Activated CD4-positive, alpha-beta T cell treated with anti-CD3 and anti-CD28 coated beads, Interleukin-10, Interleukin-2, amounts not matched to agents 100 ng/mL and 50 ng/mL, durations not matched to agents 16 hours and 8 hours (primary cell): ENCODE measurements at places on chromosomes 1 and 21.
A peak's percentile ranks its signal among the peaks of the same experiment; 100 is the strongest.

- DNase-seq: no peak
Observed at GRCh38 chr1:4227986-4228385, 327.9 kb upstream of the C1orf174 start.

- no peak for DNase-seq
Observed at GRCh38 chr1:107622535-107622934, 342.4 kb downstream of the VAV3 start.

GRCh38 chr1:111600886-111601386, 18.7 kb upstream of the RAP1A start:
- DNase-seq: peak; percentile 94

- no peak for DNase-seq
Observed at GRCh38 chr1:83131692-83131955, 867.3 kb downstream of the TTLL7 start.

GRCh38 chr1:205335692-205336091, 14.1 kb upstream of the NUAK2 start:
- peak; percentile 82 for DNase-seq

DNA sequence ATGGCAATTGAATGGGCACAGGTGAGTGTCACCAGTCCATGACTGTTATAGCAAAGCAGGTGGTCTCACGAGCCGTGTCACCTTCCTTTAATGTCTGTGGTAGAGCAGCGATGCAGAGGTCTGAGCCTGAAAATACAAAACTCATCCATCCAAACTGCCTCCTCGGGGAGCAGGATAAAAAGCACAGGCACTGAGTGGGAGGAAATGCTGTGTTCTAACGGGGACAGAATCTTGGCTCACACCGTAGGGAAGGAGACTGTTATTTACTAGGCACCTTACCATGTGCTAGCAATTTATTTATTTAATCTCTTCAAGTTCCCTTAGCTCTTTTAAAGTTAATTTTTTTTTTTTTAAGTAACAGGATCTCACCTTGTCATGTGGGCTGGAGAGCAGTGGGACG, 1.2 kb downstream of the ASCL5 start:
- DNase-seq: no peak

- no peak for DNase-seq
Observed at GRCh38 chr21:25467896-25468295, 139.4 kb downstream of the MRPL39 start.

- DNase-seq: no peak
Observed at GRCh38 chr1:78089010-78089409, 43.2 kb downstream of the GIPC2 start.

DNA sequence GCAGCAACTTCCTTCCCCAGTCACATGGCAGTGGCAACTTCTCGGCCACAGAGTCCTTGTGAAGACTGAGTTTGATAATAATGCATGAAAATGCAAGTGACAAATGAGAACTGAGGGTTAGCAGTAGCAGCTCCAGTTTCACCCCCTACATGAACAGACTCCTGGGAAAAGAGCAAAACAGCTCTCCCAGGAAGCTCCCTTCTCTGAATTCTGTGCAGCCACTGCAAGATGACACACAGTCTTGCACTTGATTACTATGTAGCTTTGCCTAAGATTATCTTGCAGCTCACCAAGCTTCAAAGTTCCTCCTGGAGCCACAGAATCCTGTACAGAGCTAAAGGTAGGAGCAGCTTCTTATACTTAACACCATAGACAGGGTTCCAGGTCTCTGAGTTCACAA, 4.7 kb downstream of the PGBD5 start:
- peak; percentile 34 for DNase-seq

DNA sequence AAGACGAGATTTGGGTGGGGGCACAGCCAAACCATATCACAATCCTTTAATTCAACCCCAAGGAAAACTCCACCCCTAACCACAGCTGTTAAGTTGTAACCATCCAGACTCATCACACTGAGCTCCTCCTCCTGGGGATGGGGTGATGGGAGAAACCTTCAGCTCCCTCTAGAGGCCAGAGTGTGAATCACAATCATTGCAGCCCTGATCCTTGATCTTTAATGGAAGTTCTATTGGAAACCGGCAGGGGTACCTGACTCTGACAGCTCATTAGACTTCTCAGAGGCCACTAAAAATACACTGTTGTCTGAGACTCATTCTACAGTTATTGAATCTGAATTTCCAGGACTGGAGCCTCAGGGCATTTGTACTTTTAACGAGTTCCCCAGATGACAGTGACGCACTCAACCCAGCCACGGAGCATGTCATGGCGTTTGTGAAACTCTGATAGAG, 127.2 kb downstream of the IGSF21 start:
- peak; percentile 37 for DNase-seq

GRCh38 chr1:5447503-5447960, 544.7 kb downstream of the NPHP4 start:
- DNase-seq: no peak

- peak; percentile 16 for DNase-seq
Observed at GRCh38 chr1:235270625-235271024, 57.4 kb downstream of the ARID4B start.

GRCh38 chr1:180188091-180188506, 33.4 kb downstream of the QSOX1 start:
- peak; percentile 30 for DNase-seq

DNA sequence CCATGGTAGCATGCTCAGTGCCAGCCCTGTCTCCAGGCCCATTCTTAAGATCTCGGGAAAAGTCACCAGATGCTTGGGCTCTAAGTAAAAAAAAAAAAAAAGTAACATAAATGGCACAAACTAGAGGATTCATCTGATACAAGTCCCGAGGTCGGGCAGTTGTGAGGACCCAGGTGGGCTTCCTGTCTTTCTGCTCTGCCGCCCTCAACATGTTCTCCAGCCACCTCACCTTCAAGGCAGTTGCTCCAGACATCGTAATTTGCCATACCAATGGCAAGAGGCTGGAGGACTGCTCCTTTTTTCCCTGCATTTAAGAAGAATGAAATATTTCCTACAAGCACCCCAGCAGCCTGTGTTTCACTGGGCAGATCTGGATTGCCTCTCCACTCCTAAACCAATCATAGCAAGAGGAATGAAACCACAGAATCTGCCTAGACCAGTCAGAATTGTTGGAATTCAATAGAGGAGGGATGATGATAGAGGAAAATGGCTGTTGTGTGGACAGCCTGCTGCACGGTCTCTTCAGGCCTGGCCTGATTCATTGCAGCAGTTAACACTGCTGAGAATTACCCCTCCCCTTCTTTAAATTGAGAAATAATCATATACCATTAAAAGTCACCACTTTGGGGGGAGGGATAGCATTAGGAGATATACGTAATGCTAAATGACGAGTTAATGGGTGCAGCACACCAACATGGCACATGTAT, 5.4 kb downstream of the HMGN2 start:
- peak; percentile 20 for DNase-seq

DNA sequence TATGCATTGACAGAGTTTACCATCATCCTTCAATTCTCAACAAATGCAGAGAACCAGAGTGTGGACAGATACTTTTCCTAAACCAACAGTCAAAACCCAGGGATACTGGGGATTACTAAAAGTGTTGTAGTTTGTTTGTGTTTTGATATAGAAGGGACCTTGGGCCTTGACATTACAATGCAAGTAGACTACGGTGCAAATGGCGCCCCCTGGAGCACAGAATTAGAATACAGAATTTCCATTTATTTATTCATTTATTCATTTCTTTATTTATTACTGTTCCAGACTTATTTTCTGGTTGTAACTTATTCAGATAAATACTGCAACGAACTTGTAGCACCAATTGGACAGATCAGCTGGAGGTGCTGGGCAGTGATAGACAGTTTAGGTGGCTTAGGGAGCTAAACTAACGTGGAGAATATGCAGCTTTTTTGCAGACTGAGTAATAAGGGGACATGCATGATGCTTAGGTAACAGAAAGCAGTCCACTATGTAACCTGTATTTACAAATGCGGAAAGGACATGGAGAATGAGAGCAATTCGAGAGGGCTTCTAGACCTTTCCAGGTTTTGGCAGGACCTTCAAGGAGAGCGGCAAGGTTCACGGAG, 42.6 kb downstream of the KIRREL1 start:
- peak; percentile 11 for DNase-seq

GRCh38 chr1:114468047-114468446, 43.0 kb downstream of the TRIM33 start:
- peak; percentile 32 for DNase-seq

- DNase-seq: no peak
Observed at GRCh38 chr1:241715956-241716355, 63.9 kb downstream of the WDR64 start.

- no peak for DNase-seq
Observed at GRCh38 chr1:115679141-115679611, 37.4 kb downstream of the VANGL1 start.

DNA sequence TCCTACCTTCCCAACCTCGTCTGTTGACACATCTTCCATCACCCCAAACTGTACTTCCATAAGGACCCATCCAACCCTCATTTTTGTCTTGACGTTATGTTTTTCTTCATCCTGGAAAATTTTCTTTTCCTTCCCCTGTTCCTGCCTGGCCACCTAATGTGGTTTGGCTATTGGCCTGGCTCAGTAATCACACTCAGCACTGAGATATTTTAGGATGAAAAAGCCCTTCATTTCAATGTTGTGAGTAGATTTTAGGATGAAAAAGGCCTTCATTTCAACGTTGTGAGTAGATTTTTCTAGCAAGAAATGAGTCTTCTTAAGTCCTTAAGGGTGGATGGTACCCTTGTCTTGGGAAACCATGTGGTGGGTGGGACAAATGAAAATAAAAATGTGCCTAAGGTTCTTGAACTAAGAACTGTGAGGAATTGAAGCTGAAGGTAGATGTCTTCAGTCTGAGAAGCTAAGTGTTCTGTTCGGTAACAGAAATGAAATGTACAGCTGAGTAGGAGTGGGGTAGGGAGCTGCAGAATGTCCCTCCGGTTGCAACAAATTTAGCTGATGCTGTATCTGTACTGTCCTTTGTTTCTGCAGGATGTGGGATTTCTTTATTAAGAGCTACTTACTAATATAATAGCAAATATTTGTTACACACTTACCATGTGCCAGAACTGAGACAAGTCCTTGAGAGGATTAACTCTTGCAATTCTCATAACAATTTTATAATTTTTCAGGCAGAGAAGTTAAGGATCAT, 36.1 kb downstream of the DNTTIP2 start:
- DNase-seq: no peak

GRCh38 chr1:41175546-41175945, 66.6 kb downstream of the SCMH1 start:
- DNase-seq: no peak

- DNase-seq: no peak
Observed at GRCh38 chr1:202689082-202689481, 21.2 kb downstream of the SYT2 start.

GRCh38 chr1:212879947-212880690, 22.0 kb downstream of the FLVCR1 start:
- no peak for DNase-seq

- DNase-seq: no peak
Observed at GRCh38 chr1:42118125-42118524, 35.1 kb upstream of the GUCA2B start.

DNA sequence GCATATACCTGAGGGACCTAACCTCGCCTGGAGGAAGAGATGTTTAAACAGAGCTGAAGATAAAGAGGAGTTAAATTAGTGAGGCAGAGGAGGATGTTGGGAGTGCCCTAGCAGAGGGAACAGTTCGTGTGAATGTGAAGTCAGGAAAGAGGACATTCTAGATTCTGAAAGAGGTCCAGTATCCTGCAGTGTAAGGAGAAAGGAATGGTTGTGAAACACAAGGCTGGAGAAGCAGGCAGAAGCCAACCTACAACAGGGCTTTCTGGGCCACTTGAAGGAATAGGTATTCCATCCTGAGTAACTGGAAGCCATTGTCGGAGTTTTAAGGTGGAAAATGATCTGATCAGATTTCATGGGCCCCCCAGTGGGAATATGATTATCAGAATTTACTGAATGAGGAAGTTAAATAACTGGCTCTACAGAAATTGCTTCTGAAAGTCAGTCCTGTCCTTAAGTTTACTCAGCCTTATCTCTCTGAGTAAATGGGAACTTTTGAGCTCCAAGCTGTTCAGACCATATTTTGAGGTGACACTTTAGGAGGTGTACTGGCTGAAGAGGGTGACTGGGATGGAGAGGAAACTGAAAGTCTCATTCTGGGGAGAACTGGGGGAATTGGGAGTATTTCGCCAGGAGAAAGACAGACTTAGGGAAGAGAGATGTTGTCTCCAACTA, 24.4 kb upstream of the FAAH start:
- DNase-seq: no peak

DNA sequence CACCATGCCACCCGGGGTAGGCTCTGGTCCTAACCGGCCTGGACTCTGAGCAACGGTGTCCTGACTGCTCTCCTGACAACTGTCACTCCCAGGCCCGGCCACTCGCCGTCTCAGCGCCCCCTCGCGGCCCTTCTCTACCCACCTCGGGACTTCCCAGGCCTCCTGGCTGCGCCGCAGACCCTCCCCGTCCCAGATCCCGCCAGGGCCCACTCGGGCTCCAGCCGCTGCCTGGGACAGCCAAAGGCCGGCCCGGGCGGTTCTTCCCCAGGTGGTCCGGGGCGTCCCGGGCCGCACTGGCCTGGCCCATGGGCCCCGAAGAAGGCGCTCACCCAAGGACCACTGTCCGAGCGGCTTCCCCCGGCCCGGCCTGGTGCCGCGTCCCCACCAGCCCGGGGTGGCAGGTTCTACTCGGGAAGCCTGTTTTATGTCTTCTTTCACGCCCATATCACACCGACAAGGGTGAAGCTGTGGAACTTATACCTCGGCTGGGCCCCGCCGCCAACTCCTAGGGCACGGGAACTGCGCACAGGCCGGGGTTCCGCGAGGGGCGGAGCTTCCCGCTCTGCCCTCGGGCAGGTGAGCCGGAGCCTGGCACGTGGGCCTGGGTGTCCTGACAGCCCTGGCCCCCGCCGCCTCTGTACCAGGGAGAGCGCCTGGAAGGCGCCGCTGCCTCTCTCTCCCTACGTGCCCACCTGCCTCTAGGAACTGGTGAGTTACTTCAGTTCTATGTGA, 138.3 kb downstream of the TTLL7 start:
- peak; percentile 73 for DNase-seq

- DNase-seq: no peak
Observed at GRCh38 chr1:186575348-186575747, 104.9 kb downstream of the PTGS2 start.

DNA sequence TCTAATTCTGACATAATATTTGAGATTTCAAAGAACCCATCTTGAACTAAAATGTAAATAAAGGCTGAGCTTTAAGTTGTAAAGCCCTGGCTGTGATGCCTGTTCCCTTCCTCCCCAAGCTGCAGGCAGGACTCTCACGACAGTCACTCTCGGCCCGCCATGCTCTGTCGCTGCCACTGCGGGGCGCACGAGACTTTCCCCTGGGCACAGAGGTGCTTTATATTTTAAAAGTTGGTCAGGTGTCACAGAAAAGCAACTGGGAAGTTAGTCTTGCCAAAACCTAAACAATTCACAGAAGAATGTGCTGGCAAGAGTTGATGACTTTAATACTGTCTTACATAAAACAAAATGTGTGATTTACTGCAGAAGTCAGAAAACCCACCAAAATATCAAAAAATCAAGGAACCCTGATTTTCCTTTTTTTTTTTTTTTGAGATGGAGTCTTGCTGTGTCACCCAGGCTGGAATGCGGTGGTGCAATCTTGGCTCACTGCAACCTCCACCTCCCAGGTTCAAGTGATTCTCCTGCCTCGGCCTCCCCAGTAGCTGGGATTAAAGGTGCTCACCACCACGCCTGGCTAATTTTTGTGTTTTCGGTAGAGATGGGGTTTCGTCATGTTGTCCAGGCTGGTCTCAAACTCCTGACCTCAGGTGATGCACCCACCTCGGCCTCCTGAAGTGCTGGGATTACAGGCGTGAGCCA, 10.7 kb downstream of the LRRC47 start:
- DNase-seq: peak; percentile 33

- no peak for DNase-seq
Observed at GRCh38 chr1:184465489-184466146, 78.8 kb downstream of the C1orf21 start.

- no peak for DNase-seq
Observed at GRCh38 chr1:169853341-169853740, 40.4 kb downstream of the SCYL3 start.
